ENCODE measurements at places on chromosomes 7 and 10.

GRCh38 chr7:43653466-43653865 lies 70.6 kb downstream of the STK17A start:
- DNase-seq: no peak

GRCh38 chr7:101094376-101094775 lies 9.1 kb downstream of the TRIM56 start:
- no peak for DNase-seq

DNA sequence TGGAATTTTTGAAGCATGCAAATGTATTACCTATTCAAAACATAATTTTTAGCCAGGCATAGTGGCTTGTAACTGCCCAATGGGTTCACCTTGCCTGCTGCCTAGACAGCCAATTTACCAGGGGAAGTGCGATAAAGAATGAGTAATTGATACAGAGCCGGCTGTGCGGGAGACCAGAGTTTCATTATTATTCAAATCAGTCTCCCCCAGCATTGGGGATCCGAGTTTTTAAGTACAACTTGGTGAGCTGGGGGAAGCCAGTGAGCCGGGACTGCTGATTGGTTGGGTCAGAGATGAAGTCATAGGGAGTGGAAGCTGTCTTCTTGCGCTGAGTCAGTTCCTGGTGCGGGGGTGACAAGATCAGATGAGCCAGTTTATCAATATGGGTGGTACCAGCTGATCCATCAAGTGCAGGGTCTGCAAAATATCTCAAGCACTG lies 29.1 kb upstream of the NRBF2 start:
- no peak for DNase-seq

DNA sequence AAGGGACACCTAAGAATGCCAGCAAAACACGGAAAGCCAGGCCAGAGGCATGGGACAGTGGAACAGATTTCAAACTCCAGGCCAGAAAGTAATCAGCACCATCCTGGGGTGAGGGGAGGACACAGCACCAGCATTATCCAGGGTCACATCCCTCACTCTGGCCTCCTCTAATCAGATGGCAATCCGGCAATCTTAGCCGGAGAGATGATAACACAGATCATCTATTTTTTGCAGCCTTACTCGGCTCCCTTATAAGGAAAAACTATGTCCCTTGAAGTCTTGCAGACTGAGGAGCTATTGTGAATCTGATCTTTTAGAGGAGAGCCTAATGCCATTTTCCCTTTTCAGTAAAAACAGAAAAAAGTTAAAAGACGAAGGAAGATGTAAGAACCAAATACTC lies 16.5 kb downstream of the TRIL start:
- DNase-seq: no peak

DNA sequence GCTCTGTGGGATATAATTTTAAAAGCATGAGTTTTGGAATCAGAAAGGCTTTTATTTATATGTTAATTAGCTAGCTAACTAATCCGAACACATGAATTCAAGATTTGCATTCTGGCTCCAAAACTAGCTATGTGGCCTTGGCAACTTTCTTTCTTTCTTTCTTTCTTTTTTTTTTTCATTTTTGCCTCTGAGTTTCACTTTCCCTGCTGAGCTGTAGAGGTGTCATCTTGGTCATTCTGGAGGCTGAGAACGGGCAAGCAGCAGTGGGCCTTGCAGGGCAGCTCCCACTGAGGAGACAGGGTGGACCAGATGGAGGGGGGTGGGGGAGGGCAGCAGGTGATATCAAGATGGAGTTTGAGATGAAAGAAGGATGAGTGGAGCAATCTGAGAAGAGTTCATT lies 24.8 kb upstream of the SFMBT2 start:
- DNase-seq: no peak

- DNase-seq: no peak
Observed at GRCh38 chr10:49747303-49747646, 14.8 kb downstream of the OGDHL start.

GRCh38 chr10:49112851-49113250 lies 2.5 kb downstream of the VSTM4 start:
- DNase-seq: no peak

DNA sequence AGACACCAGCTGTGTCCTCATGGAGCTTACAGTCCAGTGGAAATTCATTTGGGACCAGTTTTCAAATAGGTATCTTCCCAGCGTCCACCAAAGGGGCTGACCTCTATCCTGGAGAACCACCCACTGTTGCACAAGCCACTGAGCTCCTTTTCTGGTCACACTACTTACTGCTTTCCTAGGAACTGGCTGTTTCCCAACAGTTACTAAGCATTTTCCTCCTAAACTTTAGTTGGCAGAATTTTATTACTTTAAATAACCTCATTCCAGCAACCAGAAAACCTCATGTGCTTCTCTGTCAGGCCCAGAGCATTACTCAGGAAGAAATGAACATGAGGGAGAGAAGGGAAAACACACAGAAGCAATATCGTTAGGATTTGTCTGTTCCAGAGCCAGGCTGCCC lies 183.1 kb downstream of the GPAM start:
- DNase-seq: no peak

- DNase-seq: no peak
Observed at GRCh38 chr7:8214244-8214824, 47.6 kb downstream of the ICA1 start.

DNA sequence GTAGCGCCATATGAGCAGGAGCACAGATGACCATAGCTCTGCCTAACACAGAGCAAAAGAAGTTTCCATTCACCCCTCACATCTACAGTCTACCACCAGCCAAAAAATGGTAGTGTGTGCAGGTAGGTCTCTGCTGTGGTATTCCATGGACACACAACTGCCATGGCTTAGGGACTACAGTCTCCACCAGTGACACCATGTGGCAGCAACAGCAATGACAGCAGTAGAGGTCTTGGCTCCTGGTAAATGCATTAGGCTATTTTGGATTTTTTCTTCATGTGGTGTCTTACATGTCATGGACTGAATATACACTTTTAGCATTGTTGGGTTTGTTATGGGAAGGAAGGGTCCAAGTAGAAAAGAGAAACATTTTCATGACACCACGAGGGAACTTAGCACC lies 70.1 kb upstream of the CABCOCO1 start:
- DNase-seq: no peak

GRCh38 chr10:76453997-76454396 lies 1022.6 kb downstream of the LRMDA start:
- no peak for DNase-seq

- no peak for DNase-seq
Observed at GRCh38 chr10:10869592-10869991, 148.1 kb upstream of the CELF2 start.

DNA sequence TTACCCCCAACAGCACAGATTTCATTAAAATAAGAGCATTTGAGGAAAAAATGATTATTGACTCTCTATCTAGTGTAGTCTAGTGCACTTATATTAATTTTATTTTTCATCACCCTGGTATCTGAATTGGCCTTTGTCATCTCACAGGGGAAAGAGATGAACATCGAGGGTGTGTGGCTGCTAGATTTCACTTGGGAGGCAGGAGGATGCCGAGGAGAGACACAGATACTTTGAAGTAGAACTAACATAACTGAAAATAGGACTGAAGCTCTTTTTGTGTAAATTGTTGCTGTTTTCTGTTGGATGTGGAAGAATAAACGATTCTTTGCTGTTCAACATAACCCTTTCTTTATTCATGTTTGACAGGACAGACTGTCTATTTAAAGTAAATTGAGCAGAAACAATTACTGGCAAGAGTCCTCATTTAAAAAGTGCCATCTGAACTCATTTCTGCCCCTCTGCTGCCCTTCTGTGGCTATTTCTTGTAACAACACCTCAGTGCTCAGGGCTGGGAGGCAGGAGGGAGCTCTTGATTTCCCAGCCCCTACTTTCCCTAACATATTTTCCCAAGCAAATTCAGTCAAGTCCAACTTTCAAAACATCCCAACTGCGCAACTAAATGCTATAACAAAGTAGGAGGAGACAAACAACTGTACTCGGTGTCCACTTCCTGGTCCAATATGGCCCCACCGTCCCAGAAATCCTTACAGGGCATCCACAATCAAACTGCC lies 15.6 kb downstream of the LYZL1 start:
- peak; percentile 19 for DNase-seq

GRCh38 chr7:155327590-155328320 lies 30.1 kb downstream of the INSIG1 start:
- DNase-seq: no peak

- DNase-seq: no peak
Observed at GRCh38 chr10:78266741-78267469, 233.2 kb downstream of the RPS24 start.

- DNase-seq: no peak
Observed at GRCh38 chr10:30862486-30862885, 169.2 kb downstream of the ZNF438 start.

DNA sequence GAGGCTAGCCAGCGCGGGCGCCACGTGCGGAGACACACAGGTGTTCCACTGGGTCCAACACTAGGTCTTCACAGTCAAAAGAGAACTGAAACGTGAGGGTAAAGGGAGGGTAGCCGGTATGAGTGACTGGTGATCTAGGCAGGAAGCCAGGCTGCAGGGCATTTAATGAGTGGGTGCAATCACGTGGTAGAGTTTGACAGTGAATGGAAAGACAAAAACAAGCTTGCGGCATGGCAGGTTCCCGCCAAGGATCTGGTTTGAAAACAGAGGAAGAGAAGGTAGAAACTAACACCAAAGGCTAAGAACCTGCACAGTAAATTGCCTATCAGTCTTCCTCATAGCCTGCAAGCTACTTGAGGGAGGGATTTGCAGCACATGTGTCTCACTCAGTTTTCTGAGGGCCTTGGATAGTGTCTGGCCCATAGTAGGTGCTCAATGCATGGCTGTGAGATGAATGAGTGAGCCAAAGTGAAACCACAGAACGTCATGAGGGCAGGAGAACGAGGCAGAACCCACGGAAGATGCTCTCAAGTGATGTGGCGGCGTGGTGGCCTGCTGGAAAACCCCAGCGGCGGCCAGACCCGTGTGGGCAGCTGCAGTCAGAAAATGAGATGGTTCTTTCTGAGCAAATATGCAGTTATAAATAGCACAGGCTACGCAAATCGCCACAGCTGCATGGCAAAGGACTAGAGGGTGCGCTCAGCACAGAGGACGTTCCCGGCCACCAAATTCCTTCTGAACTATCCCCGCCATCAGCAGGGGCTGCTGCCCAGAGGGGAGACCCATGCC lies 183.6 kb upstream of the NFE2L3 start:
- DNase-seq: peak; percentile 47

DNA sequence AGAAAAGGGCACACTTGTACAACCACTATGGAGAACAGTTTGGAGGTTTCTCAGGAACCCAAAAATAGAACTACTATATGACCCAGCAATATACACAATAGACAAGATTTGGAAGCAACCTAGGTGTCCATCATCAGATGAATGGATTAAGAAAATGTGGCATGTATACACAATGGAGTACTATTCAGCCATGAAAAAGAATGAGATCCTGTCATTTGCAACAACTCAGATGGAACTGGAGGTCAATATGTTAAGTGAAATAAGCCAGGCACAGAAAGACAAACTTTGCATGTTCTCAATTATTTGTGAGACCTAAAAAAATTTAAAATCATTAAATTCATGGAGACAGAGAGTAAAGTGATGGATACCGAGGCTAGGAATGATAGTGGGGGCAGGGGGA lies 118.8 kb downstream of the ZNF467 start:
- DNase-seq: no peak

GRCh38 chr10:102519246-102519825 lies 15.6 kb downstream of the SUFU start:
- DNase-seq: no peak

- no peak for DNase-seq
Observed at GRCh38 chr7:130293521-130293920, 560 bp downstream of the CPA4 start.

DNA sequence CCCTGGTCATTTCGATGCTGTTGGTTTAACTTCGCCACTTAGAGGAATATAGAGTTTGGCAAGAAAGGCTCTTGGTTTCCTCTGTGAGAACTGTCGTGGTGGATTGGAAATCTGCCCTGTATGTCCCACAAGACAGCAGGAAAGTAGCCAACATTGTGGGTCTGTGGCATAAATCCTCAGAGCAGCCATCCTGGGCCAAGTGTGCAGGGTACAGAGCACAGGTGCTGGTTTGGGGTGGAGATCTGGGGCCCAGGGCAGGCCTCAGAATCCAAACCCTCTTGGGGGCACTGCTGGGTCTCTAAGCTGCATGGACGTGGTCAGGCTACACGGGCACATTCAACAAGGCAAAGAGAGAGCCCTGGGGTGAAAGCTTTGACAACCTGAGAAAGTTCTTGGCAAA lies 39.2 kb upstream of the TMEM273 start:
- no peak for DNase-seq

- no peak for DNase-seq
Observed at GRCh38 chr7:28458732-28459131, 46.4 kb downstream of the CREB5 start.

- no peak for DNase-seq
Observed at GRCh38 chr7:2924866-2925840, 81.0 kb upstream of the GNA12 start.

DNA sequence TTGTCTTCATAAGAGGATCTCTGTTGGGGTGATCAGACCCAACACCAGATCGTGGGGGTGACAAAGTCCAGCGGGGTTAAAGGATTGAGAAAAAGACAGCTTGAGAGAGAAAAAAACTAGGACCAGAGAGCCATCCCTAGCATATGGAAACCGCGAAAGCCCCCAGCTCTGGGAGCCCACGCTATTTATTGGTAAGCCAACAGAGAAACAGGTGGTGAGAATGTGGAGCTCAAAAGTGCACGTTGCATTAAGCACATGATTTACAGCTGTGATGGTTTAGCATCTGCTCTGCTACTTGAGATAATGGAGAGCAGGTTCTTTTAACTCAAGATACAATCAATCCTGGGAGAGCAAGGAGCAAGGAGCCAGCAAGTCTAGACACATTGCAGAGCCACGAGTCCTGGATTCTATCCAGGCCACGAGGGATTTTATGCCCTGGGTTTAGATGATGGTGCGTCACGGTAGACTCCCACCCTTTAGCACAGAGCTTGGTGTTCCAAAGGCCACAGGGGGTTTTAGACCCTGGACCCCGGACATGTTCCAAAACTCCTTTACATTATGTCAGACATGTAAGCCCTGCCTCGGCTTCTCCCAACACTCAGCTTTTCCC lies 755.2 kb upstream of the SORCS1 start:
- no peak for DNase-seq

GRCh38 chr7:44286182-44286617 lies 39.2 kb downstream of the CAMK2B start:
- DNase-seq: no peak

DNA sequence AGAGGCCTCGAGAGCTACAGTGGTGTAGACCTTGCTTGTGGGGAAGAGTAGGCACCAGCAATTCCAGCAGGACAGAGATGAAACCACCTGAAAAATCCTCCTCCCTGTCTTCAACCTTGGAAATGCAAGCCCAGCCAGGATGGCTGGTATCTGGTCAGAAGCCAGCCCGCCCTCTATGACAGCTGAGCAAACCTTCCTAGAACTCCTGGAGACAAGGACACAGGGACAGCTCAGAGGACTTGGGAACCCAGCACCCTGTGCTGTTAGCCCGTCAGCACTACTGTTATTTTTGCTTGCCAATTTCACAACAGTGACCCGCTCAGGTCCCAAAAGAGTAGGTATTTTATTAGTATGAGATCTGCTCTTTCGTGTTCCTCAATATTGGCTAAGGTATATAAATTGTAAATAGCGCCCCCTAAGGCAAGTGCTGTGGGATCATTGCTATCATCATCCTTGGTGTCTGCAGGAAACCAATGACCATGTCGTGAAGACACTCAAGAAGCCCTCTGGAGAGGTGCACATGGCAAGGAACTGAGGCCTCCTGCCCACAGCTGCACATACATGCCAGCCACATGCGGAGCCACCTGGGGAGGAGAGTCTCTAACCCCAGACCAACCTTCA lies 156.5 kb upstream of the CHST15 start:
- no peak for DNase-seq

- DNase-seq: no peak
Observed at GRCh38 chr7:90761584-90761983, 165.5 kb downstream of the CDK14 start.

- DNase-seq: no peak
Observed at GRCh38 chr7:129858490-129858889, 94.3 kb downstream of the UBE2H start.

Measured in CD4-positive, alpha-beta memory T cell (primary cell).